ENCODE measurements at places on chromosomes 4 and X.

GRCh38 chr4:40340030-40340429, 4.9 kb downstream of the CHRNA9 start:
- no peak for DNase-seq

GRCh38 chr4:182194091-182194824, 48.9 kb upstream of the TENM3 start:
- DNase-seq: no peak

DNA sequence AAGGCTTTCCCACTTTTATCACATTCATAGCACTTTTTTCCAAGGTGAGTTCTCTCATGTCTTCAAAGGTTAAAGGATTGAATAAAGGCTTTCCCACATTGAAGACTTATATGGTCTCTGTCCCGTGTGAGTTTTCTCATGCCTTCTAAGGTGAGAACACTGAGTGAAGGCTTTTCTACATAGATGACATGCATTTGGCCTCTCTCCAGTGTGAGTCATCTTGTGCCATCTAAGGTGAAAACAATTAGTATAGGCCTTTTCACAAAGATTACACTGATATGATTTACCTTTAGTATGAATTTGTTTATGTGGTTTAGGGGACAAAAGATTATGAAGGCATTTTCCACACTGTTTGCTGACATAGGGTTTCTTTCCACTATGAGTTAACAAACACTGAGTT, 21.2 kb downstream of the USP17L30 start:
- DNase-seq: no peak

GRCh38 chr4:185120631-185120946, 22.5 kb upstream of the SLC25A4 start:
- DNase-seq: no peak

- DNase-seq: no peak
Observed at GRCh38 chr4:95536650-95537049, 12.1 kb downstream of the UNC5C start.

DNA sequence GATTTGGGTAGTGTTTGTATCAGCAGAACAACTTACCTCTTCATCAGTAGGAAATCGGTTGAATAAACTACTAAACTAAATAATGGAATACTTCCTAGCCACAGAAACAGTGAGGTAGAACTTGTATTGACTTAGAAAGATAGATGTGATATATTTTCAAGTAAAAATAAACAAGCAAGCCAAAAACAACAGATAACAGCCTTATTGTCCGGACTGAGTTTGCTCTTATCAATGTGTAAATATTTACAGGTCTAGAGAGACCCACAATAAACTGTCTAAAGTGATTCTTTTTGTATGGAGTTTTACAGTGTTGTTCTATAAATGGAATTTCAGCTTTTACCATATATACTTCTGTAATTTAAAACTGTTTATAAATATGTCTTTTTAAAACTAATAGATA, 721.8 kb downstream of the ADGRL3 start:
- DNase-seq: no peak

DNA sequence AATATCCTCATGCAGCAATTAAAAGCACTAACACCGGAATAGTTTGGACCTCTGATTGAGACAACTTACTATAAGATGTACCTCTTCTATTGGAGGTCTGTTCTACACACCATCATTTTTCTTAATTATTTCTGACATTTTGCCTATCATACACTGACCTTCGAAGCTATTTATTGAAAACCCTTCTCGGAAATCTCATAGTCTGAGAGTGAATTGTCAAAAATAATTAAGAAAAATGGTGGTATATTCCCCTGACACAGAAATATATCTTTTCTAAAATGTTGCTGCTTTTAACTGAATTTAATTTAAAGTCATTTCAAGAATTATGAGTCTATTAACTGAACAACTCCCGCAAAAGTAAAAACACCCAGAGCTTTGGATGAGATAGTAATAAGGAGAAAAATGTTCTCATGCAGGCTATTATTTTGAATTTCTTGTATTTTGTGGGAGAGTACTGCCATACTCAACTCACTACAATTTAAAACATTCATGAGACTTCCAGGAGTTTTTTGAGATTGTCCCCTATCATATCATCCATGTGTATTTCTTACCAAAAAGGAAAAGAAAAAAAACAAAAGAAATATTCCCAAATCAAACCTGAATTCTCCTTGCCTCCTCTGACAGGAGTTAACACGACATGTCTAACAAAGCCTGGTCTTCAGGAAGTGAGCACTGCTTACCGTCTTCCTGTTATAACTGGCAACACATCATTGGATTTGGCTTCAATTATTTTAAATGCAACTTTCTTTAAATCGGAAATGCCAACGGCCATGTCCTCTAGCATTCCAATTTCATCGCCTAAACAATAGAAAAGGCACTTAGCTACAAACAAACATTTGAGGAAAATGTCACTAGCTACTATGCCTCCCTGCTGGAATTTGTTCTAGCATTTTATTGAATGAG, 485.3 kb downstream of the IL15 start:
- no peak for DNase-seq

GRCh38 chr4:6230502-6230785, 30.1 kb upstream of the JAKMIP1 start:
- no peak for DNase-seq

DNA sequence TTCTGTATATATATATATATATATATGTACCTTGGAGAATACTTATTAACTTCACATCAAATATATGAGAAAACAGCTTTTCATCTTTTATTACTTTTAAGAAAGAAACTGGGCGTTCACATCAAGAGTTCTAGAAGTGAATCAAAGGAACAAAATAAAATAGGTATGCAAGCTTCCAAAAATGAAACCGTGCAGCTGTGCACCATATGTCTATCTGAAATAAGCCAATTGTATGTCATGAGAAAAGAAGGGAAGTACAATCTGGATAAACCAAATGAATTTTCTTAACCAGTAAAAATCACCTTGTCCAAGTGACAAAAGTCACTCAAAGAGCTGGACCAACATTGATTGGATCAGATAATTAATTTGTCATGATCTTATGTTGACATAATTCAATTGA, 405.4 kb upstream of the TECRL start:
- no peak for DNase-seq

DNA sequence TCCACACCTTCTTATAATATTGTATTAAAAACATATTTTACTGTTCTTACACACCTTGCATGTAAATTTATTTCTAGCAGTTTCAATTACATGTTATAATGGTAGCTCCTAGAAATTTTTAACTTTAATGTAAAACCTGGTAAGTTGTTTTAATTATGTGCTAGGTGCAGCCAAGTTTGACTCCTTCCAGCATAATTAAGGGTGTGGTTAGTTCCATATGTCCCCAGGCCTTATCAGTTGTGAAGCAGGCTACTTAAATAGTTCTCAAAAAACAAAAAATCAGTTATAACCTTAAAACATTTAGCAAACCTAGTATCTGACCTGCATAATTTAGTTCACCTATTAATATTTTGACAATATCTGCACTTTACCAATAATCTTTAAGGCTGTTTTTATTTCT, 26.9 kb upstream of the PASD1 start:
- DNase-seq: no peak

- no peak for DNase-seq
Observed at GRCh38 chr4:48196758-48197504, 62.9 kb upstream of the TXK start.

- no peak for DNase-seq
Observed at GRCh38 chrX:133607419-133608348, 192.4 kb upstream of the GPC4 start.

DNA sequence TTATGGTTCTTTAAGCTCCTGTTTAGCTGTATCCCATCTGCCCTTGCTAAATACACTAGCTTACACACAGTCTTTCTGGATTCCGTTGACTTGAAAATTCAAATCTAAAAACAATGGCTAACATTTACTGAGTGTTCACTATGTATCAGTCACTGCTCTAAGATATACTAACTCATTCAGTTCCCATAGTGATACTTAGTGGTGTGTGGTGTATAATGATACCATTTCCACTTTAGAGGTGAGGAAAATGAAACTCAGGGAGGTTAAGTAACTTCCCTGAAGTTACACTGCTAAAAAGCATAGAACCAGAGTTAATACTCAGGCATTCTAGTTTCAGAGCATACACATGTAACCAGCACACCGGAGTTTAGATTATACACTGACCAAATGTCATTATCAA, 762.0 kb downstream of the GRID2 start:
- no peak for DNase-seq

DNA sequence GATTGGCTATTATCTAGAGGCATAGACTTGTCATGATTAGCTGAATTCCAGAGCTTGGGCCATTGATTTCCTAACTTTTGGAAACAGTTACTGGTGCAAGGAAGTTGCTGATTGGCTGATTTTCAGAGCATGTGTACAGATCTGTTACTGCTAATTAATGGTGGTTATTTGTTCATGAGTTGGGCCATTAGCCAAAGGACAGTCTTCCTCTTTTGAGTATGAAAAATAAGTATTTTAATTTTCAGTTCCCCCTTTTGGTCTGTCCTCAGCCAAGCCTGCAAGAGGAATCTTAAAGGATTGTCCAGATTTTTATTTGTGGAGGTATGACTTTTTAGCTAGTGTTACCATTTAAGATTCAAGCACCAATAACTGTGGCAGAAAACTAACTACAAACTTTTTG, 7.0 kb upstream of the DSPP start:
- no peak for DNase-seq

DNA sequence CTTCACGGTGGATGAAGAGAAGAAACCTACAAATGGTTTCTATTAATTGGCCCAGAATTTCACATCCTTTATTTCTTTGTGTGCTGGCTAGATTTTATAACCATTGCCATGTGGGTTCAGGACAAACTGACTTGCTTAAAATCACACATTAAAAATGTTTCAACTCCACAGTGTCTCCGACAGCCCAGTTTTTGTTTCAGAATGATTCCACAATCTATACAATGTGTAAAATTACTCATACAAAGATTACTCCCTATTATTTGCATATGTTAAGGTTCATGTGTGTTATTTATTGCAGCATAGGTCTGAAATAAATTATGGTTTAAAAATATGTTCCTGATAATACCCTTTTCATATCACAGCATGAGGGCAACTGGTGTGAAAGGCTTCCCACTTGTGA, 20.6 kb downstream of the DCHS2 start:
- DNase-seq: no peak

GRCh38 chr4:125254106-125254505, 60.6 kb upstream of the FAT4 start:
- no peak for DNase-seq

DNA sequence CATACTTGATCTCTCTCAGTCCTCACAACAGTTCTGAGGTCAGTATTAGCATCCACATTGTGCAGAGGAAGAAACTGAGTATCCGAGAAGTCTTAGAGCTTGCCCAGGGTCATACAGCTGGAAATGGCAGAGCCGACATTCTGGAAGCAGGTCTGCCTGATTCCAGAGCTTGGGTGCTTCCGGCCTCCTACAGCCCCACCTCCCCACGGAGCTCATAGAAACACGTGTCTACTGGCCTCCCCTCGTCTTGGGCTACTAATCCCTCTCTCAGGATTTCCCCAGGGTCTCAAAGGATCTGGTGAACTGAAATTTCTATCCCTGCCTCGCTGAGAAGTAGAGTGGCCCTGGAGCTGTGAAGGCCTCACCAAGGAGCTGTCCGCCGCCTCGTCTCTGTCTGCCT, 12.0 kb upstream of the KDM5C start:
- no peak for DNase-seq

GRCh38 chr4:143502231-143502630, 11.3 kb upstream of the SMARCA5 start:
- DNase-seq: no peak

GRCh38 chr4:123579961-123580360, 183.4 kb downstream of the SPRY1 start:
- no peak for DNase-seq

DNA sequence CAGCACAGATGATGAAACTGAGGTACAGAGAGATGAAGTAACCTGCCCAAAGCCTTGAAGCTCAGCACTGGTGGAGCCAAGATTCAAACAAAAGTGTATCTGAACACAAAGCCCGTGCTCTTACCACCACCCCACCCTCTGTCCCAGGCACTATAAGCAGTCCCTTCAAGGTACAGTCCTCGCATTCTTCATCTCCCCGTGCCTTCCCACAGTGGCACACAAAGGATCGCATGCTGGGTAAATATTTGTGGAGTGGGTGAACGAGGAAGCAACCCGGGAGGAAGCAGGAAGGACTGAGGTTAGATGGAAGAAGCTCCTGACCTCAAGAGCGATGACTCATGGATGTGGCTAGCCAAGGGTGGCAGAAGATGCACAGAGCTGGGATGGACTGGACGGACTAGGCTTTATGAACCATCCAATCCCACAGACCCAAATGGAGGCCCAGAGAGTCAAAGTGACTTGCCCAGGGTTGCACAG, 18.4 kb downstream of the IQSEC2 start:
- no peak for DNase-seq

DNA sequence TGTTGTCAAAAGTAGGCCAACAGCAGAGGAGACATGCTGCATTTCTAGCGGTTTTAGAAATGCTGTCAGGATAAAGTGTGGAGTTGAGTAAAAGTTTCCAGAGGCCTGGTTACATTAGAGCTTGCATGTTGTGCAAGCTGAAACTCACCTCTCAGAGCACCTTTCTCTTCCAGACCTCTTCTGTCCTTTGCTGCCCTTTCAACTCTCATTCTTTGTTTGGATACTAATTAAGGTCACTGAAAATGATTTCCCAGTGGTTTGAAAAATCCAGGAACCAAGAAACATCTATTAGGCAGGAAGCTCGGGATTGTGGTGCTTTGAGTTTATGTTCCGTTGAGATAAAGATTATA, 426.6 kb downstream of the MAPK10 start:
- DNase-seq: no peak

DNA sequence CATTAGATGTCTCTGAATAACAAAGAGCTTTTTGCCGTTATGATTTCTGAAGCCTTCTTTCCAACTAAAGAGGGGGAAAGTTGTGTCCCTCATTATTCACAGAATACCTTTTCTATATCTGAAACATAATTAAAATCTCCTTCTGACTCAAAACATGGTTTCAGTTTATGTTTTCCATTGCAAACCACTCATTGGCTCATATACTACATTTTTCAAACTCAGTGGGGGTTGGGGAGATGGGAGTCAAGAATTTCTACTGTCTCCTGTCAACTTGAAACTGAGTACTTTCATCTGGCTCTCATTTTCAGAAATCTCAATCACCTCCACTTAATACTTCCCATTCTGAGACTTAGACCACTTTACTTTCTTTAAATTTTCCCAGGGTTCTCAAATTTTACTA, 1839.5 kb upstream of the PCDH10 start:
- DNase-seq: no peak

- DNase-seq: no peak
Observed at GRCh38 chr4:182648766-182649165, 268.4 kb downstream of the DCTD start.

GRCh38 chr4:132240081-132240480, 909.0 kb upstream of the PCDH10 start:
- no peak for DNase-seq

GRCh38 chr4:153349206-153349805, 4.8 kb downstream of the MND1 start:
- DNase-seq: no peak

All from stimulated activated CD8-positive, alpha-beta memory T cell treated with anti-CD3 and anti-CD28 coated beads, Interleukin-15, amount 100 ng/mL, for 24 hours (primary cell).